Stimulated activated CD8-positive, alpha-beta memory T cell treated with anti-CD3 and anti-CD28 coated beads, Interleukin-4, amount 100 ng/mL, for 48 hours (primary cell): ENCODE measurements at places on chromosomes 7 and 10.

- no peak for DNase-seq
Observed at GRCh38 chr7:129295015-129295423, 70.2 kb downstream of the AHCYL2 start.

GRCh38 chr10:24579906-24580305, 143.8 kb downstream of the ARHGAP21 start:
- DNase-seq: no peak

DNA sequence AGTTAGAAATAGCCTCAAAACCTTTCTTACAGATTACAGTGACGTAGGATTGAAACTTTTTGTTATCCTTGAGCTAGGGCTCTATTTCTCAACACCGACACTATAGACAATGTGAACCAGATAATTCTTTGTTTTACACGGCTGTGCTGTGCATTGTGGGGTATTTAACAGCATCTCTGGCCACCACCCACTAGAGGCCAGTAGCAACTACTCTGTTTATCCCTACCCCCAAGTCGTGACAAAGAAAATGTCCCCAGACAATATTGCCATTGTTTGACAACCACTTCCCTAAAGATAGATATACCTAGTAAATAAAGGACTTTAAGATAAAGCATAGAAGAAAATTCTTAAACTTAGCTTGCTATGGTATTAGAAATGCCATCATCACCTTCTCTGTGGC, 359.6 kb downstream of the ARL4A start:
- no peak for DNase-seq

DNA sequence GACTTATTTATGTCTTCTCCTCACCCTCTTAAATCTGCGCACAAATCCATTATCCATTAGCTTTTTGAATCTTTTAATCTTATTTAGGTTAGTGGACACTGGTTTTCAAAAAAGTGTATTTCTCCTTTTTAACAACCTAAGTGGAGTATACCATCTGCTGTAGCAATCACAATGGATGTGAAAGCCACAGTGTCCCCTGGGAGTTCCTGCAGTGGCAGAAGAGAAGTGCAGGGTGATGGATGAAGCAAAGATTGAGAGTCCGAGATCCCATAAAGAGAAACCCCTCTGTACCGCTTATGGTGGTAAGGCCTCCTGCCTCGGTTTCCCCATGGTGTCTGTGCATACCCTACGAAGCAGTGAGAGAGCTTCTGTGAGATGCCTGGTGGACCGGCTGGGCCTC, 236.4 kb downstream of the COBL start:
- DNase-seq: no peak

DNA sequence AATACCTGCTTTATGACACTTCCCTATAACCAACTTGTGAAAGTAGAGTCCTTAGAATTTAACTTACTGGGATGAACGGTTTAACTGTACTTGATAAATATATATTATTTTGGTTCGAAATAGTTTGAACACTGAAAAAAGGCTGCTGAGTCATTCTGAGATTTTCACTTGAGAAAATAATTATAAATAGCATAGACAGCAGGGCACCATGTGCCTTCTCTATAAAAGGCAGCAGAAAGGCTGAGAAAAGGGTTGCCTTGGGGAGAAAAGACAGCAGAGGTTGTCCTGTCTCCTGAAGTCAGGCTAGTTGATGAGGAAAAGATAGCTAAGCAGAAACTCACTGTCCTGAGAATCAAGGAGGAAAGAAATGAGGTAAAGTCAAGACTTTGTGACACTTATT, 92.4 kb downstream of the CTTNBP2 start:
- DNase-seq: no peak

DNA sequence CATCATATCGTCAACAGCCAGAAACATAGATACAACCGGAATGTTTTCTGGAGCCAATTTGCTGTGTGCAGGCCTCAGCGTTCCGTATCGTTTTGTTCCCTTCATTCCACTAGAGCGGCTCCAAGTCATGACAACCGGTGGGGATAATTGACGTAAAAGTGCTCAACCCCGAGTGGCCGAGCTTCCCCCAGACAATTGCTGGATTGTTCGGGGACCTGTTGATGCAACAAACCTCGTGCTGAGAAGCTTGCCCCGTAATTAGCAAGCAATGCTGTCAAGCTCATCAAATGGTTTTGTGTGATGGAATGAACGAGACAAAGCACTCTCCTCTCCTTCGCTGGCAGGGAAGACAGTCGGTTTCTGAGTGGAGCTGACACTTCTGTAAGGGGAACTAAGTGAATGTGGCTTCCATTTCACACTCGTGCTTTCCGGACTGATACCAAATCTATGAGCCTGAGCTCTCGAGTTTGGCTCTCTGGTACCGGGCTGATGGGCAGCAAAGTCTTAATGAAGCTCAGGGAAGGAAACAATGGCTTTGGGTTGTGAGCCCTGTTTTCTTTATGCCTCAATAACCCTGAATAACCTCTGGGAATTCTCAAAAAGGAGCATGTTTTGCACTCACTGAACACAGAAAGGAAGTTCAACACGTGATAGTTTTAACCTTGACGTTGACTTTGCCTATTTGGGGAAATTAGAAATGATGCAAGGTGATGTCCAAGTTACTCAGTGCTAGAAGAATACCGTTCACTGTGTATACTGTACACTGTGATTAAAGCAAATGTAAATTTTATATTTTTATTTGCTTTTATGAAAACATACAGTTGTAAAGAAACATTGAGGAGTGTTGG, 220.5 kb downstream of the BAMBI start:
- DNase-seq: no peak

DNA sequence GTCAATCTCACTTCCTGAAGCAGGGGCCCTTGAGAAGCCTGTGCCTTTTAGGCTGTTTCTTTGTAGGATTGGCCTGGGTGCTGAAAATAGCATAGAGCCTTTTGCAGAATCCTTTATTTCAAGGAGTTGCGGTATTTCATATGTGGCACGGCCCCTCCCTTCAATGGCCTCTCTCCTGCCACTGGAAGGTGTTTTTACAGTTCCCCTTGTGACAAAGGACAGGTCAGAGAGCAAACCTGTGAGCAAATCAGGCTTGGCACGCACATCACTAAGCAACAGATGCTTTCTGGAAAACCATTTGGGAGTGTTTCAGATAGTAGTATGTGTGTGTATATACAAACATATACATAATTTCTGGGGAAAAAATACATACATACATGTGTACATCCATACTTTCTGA, 388.6 kb upstream of the C7orf33 start:
- no peak for DNase-seq

GRCh38 chr7:151776876-151777494, 99.9 kb downstream of the PRKAG2 start:
- no peak for DNase-seq

DNA sequence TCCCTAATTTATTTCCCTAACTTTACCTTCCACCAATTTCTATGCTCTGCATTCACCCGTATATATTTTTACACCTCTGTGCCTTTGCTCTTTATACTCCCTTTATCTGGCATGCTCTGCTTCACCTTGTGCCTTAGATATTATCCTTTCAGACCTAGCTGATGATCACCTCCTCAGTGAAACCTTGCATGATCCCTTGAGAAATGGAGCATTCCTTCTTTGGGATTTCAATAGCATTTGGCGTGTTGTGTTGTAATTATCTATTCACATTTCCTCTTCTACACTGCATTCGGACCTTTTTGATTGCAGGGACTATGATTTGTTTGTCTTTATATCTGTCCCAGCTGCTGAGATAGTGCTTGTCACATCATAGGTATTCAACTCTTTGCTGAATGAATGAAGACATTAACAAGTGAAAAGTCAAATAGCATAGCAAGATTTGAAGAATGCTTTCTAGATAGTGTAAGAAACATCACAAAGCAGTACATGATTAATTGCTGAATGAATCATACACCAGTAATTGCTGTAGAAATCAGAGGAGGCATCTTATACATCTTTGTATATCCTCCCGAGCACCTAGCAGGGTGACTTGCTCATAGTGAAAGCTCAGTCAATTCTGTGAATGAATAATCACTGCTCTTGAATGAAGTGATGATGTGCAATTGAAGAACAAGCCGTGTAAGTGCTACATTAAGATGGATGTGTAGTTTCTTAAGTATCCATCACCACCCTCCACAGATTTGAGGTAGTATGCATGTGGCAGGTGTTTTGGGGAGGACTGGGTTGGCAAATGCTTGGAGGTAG, 2.0 kb upstream of the TM9SF3 start:
- peak; percentile 30 for DNase-seq

GRCh38 chr7:137591421-137591837, 247.9 kb upstream of the PTN start:
- no peak for DNase-seq

DNA sequence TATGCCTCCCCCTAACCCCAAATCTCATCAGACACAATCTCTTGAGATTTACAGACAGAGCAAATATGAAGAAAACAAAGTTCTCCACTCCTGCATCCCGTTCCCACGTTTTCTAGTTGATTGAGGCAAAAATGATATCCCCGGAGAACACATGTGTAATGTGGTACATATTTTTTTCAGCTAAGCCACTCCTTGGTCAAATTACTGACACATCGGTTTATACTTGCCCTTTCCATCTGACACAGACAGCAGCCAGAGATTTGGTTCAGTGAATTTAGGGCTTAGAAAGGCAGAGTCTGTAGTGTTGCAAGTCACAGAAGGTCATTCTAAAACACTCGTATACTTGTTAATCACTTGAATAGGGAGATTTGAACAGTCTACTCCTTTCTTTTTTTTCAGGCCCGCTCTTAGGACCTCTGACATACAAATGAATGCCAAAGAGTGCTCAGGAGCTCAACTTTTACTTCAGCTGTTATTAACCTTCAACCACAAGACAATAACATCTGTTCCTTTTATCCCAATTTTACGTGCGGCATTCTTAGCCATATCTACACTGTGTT, 1.8 kb upstream of the DDX50 start:
- no peak for DNase-seq

DNA sequence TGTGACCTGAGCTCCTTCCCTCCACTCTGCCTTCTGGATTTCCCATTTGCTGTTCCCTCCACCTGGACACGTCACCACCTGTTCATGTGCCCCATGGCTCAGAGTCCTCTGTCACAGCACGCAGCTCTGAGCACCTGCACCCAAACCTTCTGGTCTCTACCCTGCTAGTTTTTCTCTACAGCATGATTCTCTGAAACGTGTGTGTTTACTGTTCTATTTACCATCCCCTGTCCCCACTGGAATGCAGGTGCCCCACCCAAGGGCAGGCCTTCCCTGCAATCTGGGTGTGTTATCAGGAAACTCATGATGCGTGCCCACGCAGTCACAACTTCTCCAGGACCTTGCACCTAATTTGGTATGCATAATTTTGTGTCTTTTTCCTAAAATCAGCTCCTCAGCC, 284.4 kb upstream of the IGFBP3 start:
- DNase-seq: no peak

- DNase-seq: no peak
Observed at GRCh38 chr10:118966076-118966849, 63.3 kb upstream of the NANOS1 start.

DNA sequence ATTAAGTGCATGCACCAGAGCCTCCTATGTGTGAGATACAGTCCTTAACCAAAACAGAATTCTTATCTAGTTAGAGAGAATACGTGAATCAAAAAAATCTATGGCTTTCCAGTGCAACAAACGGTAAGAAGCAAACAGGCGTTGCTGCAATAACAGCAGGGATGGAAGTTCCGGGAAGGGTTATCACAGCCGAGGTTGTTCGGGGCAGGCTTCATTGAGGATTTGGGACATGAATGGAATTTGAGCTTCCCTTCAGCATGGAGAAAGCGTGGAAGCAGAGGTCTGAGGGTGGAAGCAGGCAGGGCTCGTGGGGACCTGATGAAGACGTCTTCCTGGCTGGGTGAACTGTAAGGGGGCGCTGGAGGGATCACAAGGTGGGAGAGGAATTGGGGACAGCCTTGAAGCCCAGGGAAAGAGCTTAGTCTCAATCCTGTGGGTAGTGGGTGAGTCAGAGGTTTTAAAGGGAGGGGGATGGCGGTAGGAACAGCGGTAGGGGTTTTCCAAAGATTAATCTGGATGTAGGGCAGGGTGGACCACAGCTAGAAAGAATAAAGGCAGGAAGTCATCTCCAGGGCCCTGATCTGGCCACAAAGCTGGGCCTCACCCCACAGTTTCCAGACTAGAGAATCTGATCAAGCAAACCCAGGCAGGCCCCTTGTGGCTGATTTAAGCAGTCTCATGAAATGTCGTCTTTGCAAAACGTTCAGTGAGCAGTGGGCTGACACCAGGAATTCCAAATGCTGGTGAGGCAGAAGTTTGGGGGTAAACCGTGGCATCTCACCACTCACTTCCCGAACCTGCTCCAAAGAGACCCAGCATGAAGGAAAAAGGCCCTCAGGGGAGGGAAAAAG, 65.1 kb downstream of the CALML3 start:
- DNase-seq: no peak

DNA sequence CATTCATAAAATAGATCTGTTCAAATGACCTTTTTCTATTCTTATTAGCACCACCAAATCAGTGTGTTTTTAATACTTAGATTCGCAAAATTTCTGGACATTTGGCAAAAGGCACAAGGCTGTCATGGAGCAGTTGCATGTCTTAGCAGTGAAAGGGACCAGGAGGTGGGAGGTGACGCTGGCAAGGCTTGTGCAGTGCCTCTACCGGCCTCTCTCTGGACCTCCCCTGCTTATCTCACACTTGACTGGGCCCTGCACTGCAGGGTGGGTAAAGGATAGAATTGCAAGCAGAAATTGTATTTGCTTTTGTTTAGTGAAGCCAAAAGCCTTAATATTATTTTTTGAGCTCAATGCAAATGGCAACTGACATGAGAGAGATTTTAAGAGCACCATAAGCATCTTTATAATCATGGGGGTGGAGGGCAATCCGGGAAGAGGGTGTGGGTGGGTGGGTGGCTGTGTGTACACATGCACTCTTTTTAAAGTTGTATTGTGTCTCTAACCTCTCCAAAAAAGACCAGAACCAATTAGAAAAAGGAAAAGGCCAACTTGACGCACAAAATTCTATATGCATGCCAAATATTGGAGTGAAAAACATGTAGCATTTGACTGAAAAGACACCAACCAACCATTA, 106.3 kb downstream of the WNT2 start:
- DNase-seq: no peak
